ENCODE measurements at places on chromosomes 7 and 10.

GRCh38 chr7:130841416-130841815 is 107.4 kb upstream of the KLF14 start:
- DNase-seq = no peak

DNA sequence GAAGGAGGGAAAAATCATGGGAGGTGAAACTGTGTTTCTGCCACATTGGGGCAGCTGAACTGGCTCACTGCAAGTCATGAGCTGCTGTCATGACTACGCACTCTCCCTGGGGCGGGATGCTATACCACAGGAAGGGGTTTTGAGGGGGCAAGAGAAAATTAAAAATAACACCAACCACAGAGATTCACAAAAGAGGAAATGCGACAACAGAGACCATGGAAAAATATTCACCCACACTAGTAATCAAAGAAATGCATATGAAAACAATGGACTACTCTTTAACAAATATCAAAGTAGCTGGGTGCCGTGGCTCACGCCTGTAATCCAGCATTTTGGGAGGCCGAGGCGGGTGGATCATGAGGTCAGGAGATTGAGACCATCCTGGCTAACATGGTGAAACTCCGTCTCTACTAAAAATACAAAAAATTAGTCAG is 65.2 kb upstream of the TM9SF3 start:
- no peak for DNase-seq

DNA sequence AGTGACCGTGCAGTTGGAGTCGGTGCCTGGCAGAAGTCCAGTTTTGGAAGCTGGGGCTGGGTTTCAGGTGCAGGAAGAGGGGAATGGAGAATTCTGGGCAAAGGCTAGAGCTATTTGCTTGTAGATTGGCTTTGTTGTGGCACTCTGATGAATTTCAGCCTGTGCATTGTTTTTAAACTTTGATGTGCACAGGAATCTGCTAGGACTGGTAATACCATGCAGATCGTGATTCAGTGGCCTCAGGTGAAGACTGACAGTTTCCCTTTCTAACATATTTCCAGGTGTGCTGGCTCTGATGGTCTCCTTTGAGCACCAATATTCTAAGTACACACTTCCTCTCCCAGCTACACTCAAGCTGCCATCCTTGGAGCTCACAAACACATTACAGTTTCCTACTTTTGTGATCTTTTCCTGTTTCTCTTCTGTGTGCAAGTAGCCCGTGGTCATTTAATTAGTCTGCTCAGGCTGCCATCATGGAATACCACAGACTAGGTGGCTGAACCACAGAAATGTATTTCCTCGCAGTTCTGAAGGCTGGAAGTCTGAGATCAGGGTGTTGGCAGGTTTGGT is 55.6 kb downstream of the NOC3L start:
- no peak for DNase-seq

DNA sequence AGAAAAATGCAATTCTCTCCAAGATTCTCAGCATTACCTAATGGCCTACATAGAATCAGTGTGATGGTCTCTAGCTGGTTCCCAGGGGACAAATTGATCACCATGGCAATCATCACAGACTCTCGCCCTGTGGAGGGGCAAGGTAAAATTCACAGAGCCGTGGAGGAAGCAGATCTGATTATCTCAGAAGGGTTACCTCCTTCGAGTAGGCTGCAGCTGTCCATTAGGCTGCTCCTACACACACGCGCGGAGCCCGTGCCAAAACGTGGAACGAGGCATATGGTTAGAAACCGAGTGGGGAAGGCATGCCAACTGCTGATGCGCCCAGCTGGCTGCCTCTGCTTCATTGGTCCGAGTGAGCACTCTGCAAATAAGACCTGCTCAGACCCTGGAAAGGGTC is 52.8 kb upstream of the PTER start:
- DNase-seq = no peak

GRCh38 chr7:72268090-72268489 is 144.0 kb downstream of the CALN1 start:
- no peak for DNase-seq

GRCh38 chr7:85094046-85094725 is 92.7 kb downstream of the SEMA3D start:
- DNase-seq = no peak

DNA sequence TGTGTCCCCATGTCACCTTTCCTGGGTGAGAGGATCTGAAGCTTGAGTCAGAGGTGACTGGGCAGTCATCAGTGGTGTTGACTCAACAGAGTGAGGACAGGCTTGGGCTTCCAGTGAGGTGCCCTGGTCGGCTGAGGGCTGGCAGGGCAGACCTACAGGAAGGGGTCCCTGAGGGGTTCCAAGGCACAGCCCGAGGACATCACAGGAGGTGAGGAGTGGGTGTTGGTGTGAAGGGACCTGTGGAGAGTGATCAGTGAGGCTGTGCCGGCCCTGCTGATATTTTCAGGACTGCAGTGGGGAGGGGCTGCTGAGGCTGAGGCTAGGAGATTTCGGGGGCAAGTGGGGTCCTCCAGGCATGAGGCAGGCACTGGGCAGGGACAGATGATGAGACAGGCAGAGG is 545.5 kb downstream of the TCERG1L start:
- DNase-seq = no peak

GRCh38 chr10:130921911-130922440 is 389.5 kb downstream of the TCERG1L start:
- DNase-seq = no peak

DNA sequence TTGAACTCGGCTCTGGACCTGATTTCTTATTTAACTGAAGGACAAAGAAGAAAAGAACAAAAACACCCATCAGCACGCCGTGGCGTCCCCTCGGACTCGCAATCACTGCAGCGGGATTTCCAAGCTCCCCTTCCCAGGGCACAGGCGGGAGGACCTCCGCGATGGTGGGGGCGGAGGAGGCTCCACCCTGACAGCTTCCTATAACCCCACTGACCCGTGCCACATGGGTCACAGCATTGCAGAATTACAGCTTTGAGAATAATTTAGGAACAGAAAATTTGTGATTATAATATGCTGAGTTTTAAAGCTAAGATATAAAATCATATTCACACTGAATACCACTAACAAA is 129.7 kb upstream of the SEC61G start:
- no peak for DNase-seq

GRCh38 chr7:45295222-45295621 is 137.6 kb downstream of the RAMP3 start:
- DNase-seq = no peak

- DNase-seq = no peak
These were observed 2.5 kb upstream of the AVPI1 start for GRCh38 chr10:97689559-97690020.

- no peak for DNase-seq
These were observed 41.8 kb downstream of the ZCCHC24 start for GRCh38 chr10:79403441-79404230.

GRCh38 chr7:16071246-16071857 is 350.0 kb downstream of the CRPPA start:
- DNase-seq = no peak

DNA sequence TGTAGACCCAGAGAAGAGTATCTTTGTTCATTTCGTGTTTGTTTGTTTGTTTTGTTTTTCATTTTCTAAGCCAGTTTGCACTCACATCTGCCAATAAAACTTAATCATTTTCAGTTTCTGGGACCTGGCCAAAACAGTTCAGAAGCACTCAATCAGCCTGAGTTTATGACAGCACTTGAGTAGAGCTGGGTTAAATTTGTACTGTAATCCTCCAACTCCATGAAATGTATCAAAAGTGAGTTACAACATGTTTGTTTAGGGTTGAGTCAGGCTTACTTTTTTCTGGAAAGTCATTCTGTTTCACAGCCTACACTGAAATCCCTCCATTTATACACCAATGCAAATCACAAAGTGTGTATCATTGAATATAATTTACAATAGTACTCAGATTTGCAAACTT is 91.9 kb downstream of the ZWINT start:
- DNase-seq = no peak

DNA sequence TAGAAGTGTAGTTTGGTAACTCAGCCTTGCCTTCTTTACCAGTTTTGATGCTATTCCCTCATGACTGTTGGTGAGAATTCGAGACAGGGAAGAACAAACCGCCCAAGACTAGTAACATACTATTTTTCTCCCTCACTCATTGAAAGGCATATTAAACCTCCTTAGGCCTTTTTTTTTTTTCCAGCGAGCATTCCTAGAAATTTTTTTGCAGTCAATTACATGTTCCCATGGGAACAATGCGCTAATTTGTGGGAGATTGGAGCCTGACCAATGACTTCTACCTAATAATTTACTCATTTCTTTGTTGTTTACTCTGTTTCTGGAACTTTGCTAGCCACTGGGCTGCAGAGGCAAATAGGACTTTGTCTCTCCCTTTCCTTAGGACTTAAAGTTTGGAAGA is 6.0 kb downstream of the VPS50 start:
- DNase-seq = no peak

DNA sequence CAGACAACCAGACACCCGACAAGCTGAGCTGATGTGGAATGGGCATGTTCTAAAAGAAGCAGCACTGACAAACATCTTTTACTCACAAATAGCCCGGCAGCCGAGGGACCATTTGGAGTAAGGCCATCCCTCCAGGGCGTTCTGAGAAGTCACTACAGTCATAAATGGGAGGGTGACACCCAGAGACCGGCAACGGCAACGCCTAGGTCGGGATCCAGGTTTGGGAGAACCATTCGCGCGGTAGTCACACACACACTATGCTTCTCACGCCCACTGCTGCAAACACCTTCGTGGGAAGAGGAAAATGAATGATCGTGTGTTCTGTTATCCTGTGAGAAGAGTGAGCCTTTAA is 9.8 kb downstream of the TNS3 start:
- DNase-seq = no peak

DNA sequence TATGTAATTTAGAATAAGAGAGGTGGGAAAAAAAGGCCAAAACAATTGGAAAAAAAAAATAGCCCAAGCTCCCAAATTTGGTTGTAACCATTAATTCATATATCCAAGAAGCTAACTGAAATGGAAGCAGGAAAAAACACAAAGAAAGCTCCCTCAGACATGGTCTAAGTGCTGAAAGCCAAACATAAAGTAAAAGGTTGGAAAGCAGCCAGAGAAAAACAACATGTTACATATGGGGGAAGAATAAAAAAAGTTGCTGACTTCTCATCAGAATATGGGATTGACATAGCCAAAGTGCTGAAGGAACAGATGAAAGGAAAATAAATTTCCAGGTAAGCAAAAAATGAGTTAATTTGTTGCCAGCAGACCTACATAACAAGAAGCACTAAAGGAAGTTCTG is 40.3 kb downstream of the PDZD8 start:
- DNase-seq = no peak

DNA sequence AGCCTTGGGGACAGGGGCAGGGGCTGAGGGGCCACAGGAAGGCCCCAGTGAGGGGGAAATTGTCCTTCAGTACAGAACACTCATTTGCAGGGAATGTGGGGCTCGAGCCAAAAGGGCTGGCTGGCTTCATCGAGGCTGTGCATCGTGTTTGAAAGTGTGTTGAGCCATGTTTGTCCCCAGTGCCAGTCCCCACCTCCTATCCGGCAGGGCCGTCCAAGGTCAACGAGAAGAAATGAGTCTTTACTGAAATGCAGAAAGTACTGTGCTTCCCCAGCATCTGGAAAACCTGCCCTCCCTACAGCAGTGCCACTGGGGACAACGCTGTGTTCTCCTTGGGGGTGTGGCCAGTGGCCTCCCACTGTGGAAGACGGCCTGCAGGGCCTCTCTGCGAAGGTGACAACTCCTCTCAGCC is 214.1 kb downstream of the KLF6 start:
- no peak for DNase-seq

DNA sequence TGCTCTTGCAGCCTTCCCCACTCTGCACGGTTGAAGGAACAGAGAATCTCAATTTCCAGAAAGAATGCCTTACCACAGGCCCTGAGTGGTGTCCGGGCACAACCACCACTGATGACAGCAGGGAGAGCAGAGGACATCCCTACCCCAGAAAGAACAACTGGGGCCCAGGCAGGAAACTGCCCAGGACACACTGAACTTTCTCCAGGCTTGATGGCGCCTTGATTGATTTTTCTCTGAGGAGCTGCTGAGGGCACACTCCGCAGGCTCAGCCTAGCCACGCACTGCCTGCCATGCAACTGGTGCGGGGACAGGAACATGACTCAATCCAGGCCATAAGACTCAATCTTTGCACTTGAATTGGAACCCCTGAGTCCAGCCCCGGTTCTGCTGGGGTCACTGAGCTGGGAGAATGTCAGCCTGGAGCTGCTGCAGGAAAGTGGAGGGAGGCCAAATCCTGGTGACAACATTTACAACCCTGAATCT is 5.9 kb downstream of the AKR1B1 start:
- DNase-seq = no peak

DNA sequence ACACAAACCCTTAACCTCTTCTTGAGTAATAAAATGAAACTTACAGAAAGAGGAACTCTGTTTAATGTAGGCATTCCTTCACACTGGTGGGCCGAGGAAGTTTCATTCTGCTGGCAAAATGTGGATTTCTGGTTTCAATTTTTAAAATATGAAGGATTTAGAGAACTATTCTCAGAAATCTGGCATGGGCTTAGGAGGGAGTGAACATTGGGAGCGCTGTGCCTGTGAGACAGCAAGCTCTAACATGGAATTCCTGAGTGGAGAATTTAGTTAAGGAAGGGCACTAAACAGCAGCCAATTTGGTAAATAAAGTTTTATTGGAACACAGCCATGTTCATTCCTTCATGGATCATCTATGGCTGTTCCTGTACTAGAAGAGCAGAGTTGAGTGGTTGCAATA is 751.8 kb upstream of the IGFBP3 start:
- no peak for DNase-seq

- DNase-seq = no peak
These were observed 29.2 kb downstream of the CHRM2 start for GRCh38 chr7:136897676-136898075.

GRCh38 chr10:87685832-87686574 is 26.3 kb downstream of the PAPSS2 start:
- DNase-seq = no peak

GRCh38 chr7:28718545-28718944 is 239.6 kb downstream of the TRIL start:
- no peak for DNase-seq

GRCh38 chr10:62130948-62131347 is 137.7 kb downstream of the RTKN2 start:
- no peak for DNase-seq

GRCh38 chr10:132882069-132882951 is 60.1 kb downstream of the CFAP46 start:
- DNase-seq = no peak

DNA sequence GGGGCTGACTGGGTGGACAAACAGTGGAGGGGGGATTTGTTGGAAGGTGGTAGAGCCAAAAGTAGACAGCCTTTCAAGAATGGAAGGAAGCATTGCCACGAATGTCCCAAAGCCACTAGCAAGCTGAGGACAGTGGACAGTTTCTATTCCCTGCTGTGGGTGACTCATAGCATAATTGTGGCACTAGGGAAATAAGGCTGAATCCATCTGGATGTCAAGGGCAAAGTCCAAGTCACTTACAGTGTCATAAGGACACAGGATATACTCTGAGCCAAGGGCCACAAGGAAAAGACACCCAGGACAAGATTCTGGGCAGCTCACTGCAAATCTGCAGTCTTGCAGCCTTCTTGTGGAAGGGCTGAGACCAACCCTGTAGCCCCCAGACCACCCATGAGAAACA is 79.7 kb downstream of the FRMPD2 start:
- no peak for DNase-seq

Data from stimulated activated CD4-positive, alpha-beta T cell treated with anti-CD3 and anti-CD28 coated beads, Interleukin-1b, Interleukin-23, amount 100 ng/mL, for 4 hours (primary cell).